IMR-90 (cell line): ENCODE measurements at places on chromosomes 5 and 9. TPM values are rescaled to one million over a fixed set of nuclear protein-coding genes. Genes with fewer than 3 reads are reported as not detected.

DNA sequence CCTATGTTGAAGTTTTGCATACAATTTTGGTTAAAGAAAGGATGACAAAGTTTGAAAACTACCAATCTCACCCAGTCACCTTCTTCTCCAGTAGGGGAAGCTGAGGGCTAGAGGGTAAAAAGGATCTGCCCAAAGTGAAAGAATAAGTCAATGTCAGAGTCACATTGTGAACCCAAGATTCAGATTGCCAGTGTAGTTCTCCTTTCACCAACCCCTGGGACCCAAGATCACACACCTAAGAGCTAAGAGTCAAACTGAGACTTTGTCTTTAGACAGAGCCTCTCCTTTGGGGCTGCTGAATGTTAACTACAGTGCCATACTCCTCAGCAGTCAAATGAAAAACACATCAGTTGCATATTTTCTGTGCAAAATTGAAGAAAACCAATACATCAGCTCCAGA is 210.6 kb downstream of the ATP10B start:
- H3K27me3 ChIP-seq: no peaks in the 10 kb centered on the region
- H3K4me1 ChIP-seq: no peaks in the 10 kb centered on the region
- H3K27ac ChIP-seq: no peak overlapping the region
- DNase-seq: no peak
- H3K4me3 ChIP-seq: no peak overlapping the region

GRCh38 chr5:92687821-92688722 is 892.9 kb downstream of the NR2F1-AS1 start:
- no peak overlapping the region; the same call in 1 of the 2 replicates for H3K27ac ChIP-seq
- peak overlapping the region; percentile 1; the same call in 1 of the 2 replicates for H3K4me3 ChIP-seq
- H3K36me3 ChIP-seq: no peaks in the 10 kb centered on the region

GRCh38 chr9:13939701-13940490 is 374.0 kb downstream of the NFIB start:
- H3K27ac ChIP-seq: no peak overlapping the region
- no peak overlapping the region for H3K4me3 ChIP-seq
- H3K4me1 ChIP-seq: peaks cover 4% of the 10 kb centered on the region; the same call in 1 of the 2 replicates
- H3K27me3 ChIP-seq: no peaks in the 10 kb centered on the region; the same call in 1 of the 2 replicates

DNA sequence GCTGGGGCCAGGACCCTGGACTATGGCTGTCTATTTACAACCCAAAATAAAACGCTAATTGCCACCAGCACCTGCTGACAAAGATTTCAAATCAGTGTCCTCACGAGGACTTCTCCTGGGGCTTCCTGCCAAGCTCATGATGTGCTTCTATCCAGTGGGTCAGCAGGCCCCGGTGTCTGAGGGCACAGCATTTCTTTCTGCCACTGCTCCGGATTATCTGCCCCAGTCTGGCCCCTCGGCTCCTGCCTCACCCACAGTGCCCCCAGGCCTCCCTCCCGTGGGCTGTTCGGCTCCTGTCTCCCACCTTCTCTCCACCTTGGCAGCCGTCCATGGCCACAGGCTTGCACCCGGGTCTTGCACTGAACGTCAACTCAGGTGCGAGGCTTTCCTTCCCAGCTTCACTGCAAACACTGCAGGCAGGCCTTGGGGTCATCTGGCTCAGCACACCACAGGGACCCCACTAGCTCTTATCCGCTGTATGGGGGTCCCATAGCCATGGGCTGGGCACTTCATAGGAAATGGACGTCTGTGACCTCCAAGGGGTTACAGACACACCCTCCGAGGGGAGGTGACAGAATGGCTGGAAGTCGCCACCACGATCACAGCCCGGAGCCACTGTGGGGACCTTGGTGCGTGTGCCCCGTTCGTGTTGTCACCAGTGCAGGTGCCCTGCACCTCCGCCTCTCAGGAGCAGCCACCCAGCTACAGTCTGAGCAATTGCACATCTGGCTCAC is 43.8 kb upstream of the FCN1 start:
- peaks cover 3% of the 10 kb centered on the region; the same call in 1 of the 2 replicates for H3K27me3 ChIP-seq
- no peak overlapping the region for H3K27ac ChIP-seq
- H3K36me3 ChIP-seq: no peaks in the 10 kb centered on the region
- no peak for DNase-seq
- H3K4me1 ChIP-seq: no peaks in the 10 kb centered on the region
- no peak overlapping the region for H3K4me3 ChIP-seq

- H3K36me3 ChIP-seq: no peaks in the 10 kb centered on the region
- H3K27ac ChIP-seq: no peak overlapping the region
- no peaks in the 10 kb centered on the region for H3K27me3 ChIP-seq
- no peak overlapping the region for H3K4me3 ChIP-seq
- H3K4me1 ChIP-seq: peaks cover 17% of the 10 kb centered on the region
Measured at GRCh38 chr5:14917719-14918118, 46.1 kb upstream of the ANKH start.

- no peak overlapping the region for H3K27ac ChIP-seq
- no peaks in the 10 kb centered on the region for H3K4me1 ChIP-seq
- peak; percentile 1 for DNase-seq
- no peaks in the 10 kb centered on the region for H3K36me3 ChIP-seq
Measured at GRCh38 chr5:97600486-97600885, 417.4 kb upstream of the RIOK2 start.

DNA sequence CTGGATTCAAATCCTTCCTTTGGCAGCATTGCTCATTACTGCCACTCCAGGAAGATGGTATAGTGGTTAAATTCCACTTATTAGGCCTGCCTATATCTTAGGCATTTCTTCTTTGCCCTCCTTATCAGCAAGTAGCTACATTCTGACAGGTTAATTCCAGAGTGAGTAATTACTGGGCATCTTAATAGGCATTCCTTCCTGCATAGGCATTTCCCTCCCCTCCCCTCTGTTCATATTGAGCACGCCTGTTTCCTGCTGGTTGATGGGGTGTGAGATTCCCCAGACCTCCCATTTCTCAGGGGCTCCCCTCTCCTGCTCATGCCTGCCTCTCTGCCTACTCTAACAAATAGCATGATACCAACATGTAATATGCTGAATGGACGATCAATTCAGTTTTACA is 305.9 kb downstream of the CYLC2 start:
- no peak for DNase-seq
- H3K4me3 ChIP-seq: no peak overlapping the region
- H3K4me1 ChIP-seq: no peaks in the 10 kb centered on the region
- H3K36me3 ChIP-seq: no peaks in the 10 kb centered on the region
- H3K27ac ChIP-seq: no peak overlapping the region
- no peaks in the 10 kb centered on the region for H3K27me3 ChIP-seq

- H3K27ac ChIP-seq: no peak overlapping the region
- no peaks in the 10 kb centered on the region for H3K36me3 ChIP-seq
- H3K4me3 ChIP-seq: no peak overlapping the region
- DNase-seq: peak; percentile 78
Measured at GRCh38 chr9:81771571-81771970, 82.2 kb upstream of the TLE1 start.

DNA sequence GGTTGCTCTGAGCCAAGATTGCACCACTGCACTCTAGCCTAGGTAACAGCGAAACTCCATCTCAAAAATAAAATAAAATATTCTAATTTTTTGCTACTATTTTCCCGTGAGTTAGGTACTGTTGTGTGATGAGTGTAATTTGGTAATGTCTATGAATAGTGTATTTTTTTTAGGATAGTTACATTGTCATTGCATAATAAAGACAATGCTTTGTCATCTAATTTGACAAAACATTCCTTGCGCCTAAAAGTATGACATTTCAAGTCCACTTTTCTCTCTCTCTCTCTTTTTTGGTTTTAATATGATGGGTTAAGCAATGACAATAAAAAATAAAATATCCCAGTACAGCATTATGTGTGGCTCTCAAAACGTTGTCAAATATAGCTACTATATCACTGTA is 29.3 kb downstream of the UBE2R2 start:
- no peaks in the 10 kb centered on the region for H3K36me3 ChIP-seq
- peaks cover 4% of the 10 kb centered on the region for H3K4me1 ChIP-seq
- no peak overlapping the region for H3K27ac ChIP-seq
- no peak for DNase-seq
- H3K27me3 ChIP-seq: no peaks in the 10 kb centered on the region
- no peak overlapping the region for H3K4me3 ChIP-seq

DNA sequence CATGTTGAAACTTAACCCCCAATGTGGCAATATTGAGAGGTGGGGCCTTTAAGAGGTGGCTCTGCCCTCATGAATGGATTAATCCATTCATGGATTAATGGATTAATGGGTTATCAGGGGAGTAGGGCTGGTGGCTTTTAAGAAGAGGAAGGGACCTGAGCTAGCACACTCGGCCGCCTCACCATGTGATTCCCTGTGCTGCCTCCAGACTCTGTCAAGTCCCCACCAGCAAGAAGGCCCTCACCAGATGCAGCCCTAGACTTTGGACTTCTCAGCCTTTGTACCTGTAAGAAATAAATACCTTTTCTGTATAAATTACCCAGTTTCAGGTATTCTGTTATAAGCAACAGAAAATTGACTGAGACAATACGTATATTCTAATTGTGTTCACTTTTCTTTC is 272.2 kb upstream of the DMRT1 start:
- no peak overlapping the region for H3K4me3 ChIP-seq
- no peaks in the 10 kb centered on the region for H3K36me3 ChIP-seq
- no peak for DNase-seq

DNA sequence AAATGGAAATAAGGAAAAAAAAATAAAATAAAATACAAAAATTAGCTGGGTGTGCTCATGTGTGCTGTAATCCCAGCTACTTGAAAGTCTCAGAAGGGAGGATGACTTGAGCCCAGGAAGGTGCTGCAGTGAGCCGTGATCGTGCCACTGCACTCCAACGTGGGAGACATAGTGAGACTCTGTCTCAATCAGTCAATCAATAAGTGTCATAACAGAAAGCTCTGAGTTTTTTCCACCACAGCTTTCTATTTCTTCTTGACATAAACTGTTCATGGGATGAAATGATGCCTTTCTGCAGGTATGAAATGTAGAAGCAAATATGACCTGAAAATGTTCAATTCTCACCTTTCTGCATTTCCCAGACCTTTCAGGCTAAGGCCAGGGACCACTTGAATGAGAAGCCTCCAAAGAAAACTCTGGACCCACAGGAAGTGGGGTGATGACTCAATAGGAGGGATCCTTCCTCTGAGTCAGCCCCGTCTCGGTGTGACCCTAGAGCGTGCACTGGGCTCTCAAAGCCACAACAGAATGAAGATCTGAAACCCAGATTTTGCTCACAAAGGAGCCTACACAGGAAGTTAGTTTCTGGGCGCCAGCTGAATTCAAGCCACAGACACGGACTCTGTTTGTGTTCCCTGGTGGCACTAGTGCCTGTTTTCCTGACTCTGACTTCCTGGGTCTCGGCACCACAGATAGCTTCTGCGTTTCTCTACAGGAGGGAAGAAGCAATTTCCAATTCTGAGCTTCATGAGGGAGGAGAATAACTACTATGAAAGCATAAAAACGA is 62.0 kb downstream of the ANKH start:
- peaks cover 22% of the 10 kb centered on the region for H3K4me1 ChIP-seq
- peak overlapping the region; percentile 94 for H3K27ac ChIP-seq
- DNase-seq: peak; percentile 93
- H3K27me3 ChIP-seq: no peaks in the 10 kb centered on the region
- peak overlapping the region; percentile 13; the same call in 1 of the 2 replicates for H3K4me3 ChIP-seq

DNA sequence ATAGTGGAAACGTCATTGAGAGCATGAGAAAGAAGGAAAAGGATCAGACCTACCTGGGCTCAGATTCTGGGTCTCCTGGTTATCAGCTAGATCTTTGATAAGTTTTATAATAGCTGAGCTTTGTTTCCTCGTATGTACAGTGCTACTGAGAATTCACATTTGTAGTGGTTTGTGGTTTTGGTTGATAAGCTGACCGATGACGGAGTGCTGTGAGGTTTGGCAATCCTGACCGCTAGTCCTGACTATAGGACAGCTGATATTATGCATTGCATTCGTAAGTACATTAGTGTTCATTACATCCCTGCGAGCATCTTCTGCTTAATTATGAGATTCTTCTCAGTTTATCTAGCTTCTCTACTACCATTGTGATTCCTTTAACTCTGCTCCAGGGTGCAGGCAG is 190.7 kb upstream of the SLC27A6 start:
- peak; percentile 78 for DNase-seq
- no peaks in the 10 kb centered on the region for H3K4me1 ChIP-seq
- no peaks in the 10 kb centered on the region for H3K36me3 ChIP-seq
- no peak overlapping the region for H3K4me3 ChIP-seq

DNA sequence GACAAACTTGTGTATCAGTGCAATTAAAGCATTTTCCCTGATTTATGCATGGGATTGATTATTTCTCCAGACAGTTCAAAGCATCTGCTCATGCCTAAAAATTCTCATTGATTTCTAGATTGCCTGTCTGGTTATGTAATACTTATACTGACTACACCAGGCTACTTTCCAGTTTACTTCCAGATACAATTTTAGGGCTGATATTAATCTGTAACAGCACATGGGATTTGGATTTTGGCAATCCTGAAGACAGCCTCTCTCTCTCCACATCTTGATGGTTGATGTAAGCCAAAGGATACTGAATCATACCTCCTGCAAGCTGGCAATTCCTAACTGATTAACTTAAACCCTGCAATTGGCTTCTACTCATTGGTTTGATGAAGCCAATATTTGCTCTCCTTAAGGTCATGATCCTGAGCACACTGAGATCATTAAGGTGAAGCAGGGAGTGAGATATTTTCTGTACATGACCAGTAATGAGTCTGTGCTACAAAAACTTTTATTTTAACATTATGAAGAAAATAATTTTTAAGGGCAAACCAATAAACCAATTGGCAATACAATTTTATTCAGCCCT is 25.7 kb upstream of the FBXL7 start:
- peaks cover 7% of the 10 kb centered on the region for H3K27me3 ChIP-seq
- no peaks in the 10 kb centered on the region for H3K4me1 ChIP-seq
- H3K4me3 ChIP-seq: no peak overlapping the region

GRCh38 chr5:108728566-108729241 is 19.0 kb upstream of the FER start:
- no peaks in the 10 kb centered on the region for H3K27me3 ChIP-seq
- H3K27ac ChIP-seq: peak overlapping the region; percentile 8
- no peak for DNase-seq
- no peaks in the 10 kb centered on the region for H3K36me3 ChIP-seq
- H3K4me3 ChIP-seq: peak overlapping the region; percentile 67

DNA sequence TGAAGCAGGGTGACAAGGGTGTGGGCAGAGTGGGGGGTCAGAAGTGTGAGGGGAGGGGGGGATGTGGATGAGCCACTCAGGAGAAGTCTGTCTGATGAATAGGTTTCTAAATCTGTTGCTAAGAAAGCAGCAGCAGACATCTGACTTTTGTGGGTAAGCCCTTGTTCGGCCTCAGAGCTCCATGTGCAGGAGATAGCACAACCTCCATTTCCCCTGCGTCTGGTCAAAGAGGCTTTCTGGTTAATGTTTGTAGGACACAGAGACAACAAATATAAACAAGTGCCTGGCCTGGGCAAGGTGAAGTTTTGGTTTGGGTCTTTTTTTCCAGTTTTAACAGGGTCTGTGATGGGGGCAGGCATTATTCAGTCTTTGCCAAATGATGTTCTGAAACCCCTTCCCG is 57.0 kb upstream of the GNE start:
- no peak overlapping the region for H3K27ac ChIP-seq
- no peak for DNase-seq
- H3K36me3 ChIP-seq: no peaks in the 10 kb centered on the region
- no peaks in the 10 kb centered on the region for H3K4me1 ChIP-seq
- H3K27me3 ChIP-seq: peaks cover 3% of the 10 kb centered on the region; the same call in 1 of the 2 replicates

GRCh38 chr9:126880947-126881332 is 20.5 kb downstream of the ZBTB34 start:
- no peak overlapping the region for H3K4me3 ChIP-seq
- DNase-seq: no peak
- H3K27me3 ChIP-seq: no peaks in the 10 kb centered on the region
- H3K36me3 ChIP-seq: peaks cover 28% of the 10 kb centered on the region
- no peak overlapping the region for H3K27ac ChIP-seq

- peaks cover 21% of the 10 kb centered on the region for H3K4me1 ChIP-seq
- peak overlapping the region; percentile 37 for H3K4me3 ChIP-seq
- H3K36me3 ChIP-seq: no peaks in the 10 kb centered on the region
- peak overlapping the region; percentile 58 for H3K27ac ChIP-seq
Measured at GRCh38 chr5:56481428-56482357, 248.6 kb upstream of the ANKRD55 start.

Gene DRD1
- 0.18 and 0.28 TPM in 2 replicates for total RNA-seq

Gene OSMR
- total RNA-seq: 38.9 and 41.6 TPM in 2 replicates

Gene SRP19
- 10.0 and 51.4 TPM in 2 replicates for total RNA-seq
